ENCODE measurements at places on chromosomes 2 and 18.

GRCh38 chr2:96207073-96207773 lies 1.4 kb downstream of the STARD7 start:
- DNase-seq: no peak

DNA sequence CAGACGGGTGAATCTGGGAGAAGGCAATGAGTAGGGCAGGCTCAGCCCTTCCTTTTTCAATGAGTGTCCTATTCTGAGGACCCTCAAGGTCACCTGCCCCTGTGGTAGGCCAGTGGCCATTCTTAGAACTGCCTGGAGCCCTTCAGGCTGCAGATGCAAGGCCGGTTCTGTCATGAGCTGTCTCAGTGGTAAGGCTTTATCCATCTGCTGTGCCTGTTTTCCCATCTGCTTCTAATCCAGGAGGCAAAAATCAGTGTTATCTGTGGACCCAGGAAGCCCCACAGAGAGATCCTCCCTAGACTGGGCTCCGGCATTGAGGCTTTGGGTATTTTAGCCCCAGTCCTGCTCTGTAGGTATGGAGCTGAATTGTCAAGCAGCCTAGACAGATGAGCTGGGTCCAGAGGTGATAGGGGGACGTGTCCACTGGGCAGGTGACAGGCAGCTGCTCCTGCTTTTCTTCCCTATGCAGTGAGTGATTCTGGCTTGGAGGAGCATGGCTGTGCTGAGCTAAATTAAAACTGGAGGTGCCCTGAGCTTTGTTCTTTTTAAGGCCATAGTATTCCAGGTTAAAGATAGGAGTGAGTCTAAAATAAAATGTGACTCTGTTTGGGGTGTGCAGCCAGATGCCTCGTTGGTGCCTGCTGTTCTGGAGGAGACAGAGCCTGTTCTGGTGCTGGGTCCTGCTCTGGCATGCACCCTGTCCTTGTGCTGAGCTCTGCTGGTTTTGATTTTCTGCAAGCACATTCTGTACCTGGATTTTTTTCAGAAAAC lies 92.5 kb downstream of the FHOD3 start:
- DNase-seq: no peak

DNA sequence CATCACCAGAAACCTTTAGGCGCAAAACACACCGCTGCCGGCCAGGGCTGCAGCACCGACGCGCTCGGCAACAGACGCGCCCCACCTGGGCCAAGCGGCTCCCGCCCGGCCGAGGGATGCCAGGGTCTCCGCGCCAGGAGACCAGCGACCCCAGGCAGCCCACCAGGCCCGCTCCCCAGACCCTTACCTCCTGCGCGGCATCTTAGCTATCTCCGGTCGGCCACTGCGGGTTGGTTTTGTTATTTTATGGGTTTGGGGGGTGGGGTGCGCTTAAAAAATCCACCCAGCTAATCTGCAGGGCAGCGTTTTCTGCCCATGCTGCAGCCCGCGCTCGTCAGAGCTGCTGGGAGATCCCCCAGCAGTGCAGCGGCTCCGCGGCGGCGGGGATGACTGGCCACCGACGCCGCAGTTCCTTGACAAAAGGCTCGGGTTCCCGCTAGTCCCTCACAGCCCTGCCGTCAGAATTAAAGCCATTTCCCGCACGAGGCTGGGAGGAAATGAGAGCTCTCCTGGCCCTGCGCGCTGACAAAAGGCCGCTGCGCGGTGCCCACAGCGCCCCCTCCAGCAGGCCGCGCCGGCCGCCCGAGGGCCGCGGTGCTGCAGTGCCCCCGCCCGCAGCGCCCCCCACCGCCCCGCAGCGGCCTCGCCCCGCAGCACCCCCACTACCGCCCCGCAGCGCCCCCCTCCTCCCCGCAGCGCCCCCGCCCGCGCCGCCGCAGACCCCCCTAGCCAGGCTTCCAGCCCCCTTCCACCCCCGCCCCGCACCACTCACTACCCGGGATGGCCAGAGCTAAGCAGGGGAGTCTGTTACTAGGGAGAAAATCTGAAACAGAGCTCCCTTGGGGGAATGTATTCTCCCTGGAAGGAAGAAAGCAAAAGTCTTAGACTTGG lies at the start of gene ADD2:
Gene ADD2, minus strand, starts transcription at position 502 of the 891 bp plus-strand sequence. CDS start 61,792 bp downstream, outside the sequence.
- DNase-seq: no peak

DNA sequence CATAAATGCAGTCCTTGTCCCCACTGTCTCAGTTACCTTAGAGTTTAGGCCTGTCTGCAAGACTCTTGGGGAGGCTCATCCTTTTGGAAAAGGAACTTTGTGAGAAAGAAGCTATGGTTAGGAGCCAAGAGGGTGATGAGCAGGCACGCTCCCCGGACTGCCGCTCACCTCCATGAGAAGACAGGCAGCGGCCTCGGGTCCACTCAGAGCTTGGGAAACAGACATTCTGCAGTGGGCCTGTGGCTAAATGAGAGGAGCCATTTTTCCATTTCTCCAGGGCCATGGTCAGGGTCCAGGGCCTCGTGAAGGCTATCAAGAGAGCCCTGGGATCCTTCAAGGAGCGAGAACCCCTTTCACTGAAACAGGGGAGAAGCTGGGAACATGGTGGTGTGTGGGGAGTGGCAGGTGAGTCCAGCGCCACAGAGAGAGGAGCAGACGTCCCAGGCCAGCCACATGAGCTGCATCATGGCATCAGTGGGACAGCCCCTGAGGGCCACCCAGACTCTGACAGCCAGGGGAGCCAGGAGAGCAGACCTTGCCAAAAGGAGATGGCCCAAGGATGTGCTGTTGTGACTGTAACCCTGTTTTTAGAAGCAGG lies 4.0 kb upstream of the TEX51 start:
- DNase-seq: no peak
